Testis (tissue), 5 donors: ENCODE measurements at places on chromosomes 13 and 19. TPM values are rescaled to one million over a fixed set of nuclear protein-coding genes. Genes with fewer than 3 reads are reported as not detected.
A peak's percentile ranks its signal among the peaks of the same experiment; 100 is the strongest.

SDHAF1 gene
- 40.6 TPM for total RNA-seq

YJEFN3 gene
- 49.1 TPM for total RNA-seq

ZNF835 gene
- 4.9 TPM for total RNA-seq

DNA sequence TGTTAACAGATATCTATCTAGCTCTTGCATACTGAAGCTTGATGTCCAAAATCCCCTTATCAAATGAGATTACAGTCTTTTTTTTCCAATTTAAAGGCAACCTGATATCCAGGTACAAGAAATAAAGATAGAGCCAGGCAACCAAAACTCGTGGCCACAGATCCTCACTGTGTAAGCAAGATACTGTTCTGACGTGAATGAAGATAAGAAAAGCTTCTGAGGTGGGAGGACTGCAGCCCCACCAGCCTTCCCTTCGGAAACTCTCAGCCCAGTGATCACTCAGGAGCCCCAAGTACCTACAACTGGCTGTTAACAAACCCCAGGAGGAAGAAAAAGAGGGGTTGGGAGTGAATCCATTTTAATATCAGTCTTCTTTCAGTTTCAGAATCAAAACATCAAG, 191.6 kb downstream of the EFNB2 start:
- H3K27ac ChIP-seq, result no peak overlapping the region
- no peaks in the 10 kb centered on the region for H3K27me3 ChIP-seq
- H3K4me3 ChIP-seq, result no peak overlapping the region

GRCh38 chr19:31591258-31591657, 242.0 kb upstream of the TSHZ3 start:
- H3K27me3 ChIP-seq, result no peaks in the 10 kb centered on the region
- no peaks in the 10 kb centered on the region for H3K4me1 ChIP-seq
- H3K27ac ChIP-seq, result no peak overlapping the region
- H3K4me3 ChIP-seq, result no peak overlapping the region
- no peaks in the 10 kb centered on the region for H3K36me3 ChIP-seq

GRCh38 chr19:6092329-6093286, 17.7 kb downstream of the RFX2 start:
- H3K4me1 ChIP-seq, result peaks cover 15% of the 10 kb centered on the region
- no peaks in the 10 kb centered on the region for H3K36me3 ChIP-seq
- H3K27me3 ChIP-seq, result no peaks in the 10 kb centered on the region
- DNase-seq, result peak; percentile 75
- H3K27ac ChIP-seq, result peak overlapping the region; percentile 31
- peak overlapping the region; percentile 41 for H3K4me3 ChIP-seq

GRCh38 chr13:112875627-112876026, 93.4 kb upstream of the MCF2L start:
- peaks cover 4% of the 10 kb centered on the region for H3K4me1 ChIP-seq
- no peaks in the 10 kb centered on the region for H3K36me3 ChIP-seq
- H3K4me3 ChIP-seq, result no peak overlapping the region

DNA sequence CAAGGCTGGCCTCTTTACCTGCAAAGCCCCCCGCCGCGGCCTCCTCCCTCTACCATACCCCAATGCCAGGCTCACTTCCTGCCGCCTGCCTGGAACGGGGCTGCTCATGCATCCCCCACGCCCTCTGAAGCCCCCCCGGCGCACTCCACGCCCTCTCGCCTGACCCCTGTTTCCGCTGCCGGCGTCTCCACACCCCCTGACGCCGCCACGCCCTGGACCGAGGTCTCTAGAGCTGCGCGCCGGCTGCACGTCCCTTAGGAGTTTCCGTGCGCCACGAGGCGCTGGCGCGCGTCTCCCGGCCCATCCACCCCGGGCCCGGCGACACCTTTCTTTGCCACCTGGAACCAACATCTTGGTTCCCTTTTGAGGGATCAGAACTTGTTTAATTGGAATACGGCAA, 16.0 kb downstream of the DPRX start:
- no peaks in the 10 kb centered on the region for H3K36me3 ChIP-seq
- no peak overlapping the region for H3K27ac ChIP-seq
- H3K27me3 ChIP-seq, result no peaks in the 10 kb centered on the region
- DNase-seq, result no peak

GRCh38 chr13:46817838-46818476, 21.0 kb upstream of the ESD start:
- DNase-seq, result no peak
- H3K4me1 ChIP-seq, result no peaks in the 10 kb centered on the region
- H3K27ac ChIP-seq, result no peak overlapping the region
- H3K36me3 ChIP-seq, result no peaks in the 10 kb centered on the region
- H3K4me3 ChIP-seq, result no peak overlapping the region

- H3K4me1 ChIP-seq, result peaks cover 8% of the 10 kb centered on the region
- H3K36me3 ChIP-seq, result no peaks in the 10 kb centered on the region
- H3K4me3 ChIP-seq, result no peak overlapping the region
- DNase-seq, result peak; percentile 3
- no peaks in the 10 kb centered on the region for H3K27me3 ChIP-seq
- no peak overlapping the region for H3K27ac ChIP-seq
These were observed 4.2 kb upstream of the F10 start for GRCh38 chr13:113118261-113119021.

GPR183 gene
- total RNA-seq, result 0.39 TPM

GRCh38 chr13:50909605-50910484, at the start of gene RNASEH2B:
TSS of gene RNASEH2B (plus strand) at chr13:50909791. CDS start at chr13:50910077, 286 bp downstream.
- no peaks in the 10 kb centered on the region for H3K27me3 ChIP-seq
- peaks cover 23% of the 10 kb centered on the region for H3K4me1 ChIP-seq
- peak within 1 kb of the TSS; percentile 84 for H3K4me3 ChIP-seq
- peak; percentile 71 for DNase-seq

DNA sequence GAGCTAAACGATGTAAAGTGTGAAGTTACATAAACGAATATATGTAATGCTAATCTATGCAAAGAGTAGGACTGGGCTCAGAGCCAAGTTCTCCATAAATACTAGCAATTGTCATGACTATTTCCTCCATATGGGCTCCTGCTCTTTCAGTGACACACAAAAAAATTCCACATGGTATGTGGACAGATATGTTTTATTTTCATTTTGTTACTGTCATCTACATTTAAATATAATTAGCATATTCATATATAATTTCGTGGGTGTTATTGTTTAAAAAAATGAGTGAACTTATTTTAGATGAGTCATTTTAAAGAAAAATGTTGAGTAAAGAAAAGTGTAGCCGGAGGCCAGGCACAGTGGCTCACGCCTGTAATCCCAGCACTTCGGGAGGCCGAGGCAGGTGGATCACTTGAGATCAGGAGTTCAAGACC, 5.0 kb upstream of the IGSF23 start:
- no peak overlapping the region for H3K27ac ChIP-seq
- no peak for DNase-seq
- H3K4me3 ChIP-seq, result no peak overlapping the region
- H3K4me1 ChIP-seq, result no peaks in the 10 kb centered on the region
- H3K27me3 ChIP-seq, result no peaks in the 10 kb centered on the region
- H3K36me3 ChIP-seq, result no peaks in the 10 kb centered on the region

- DNase-seq, result peak; percentile 79
- no peaks in the 10 kb centered on the region for H3K27me3 ChIP-seq
- H3K27ac ChIP-seq, result no peak overlapping the region
- no peaks in the 10 kb centered on the region for H3K36me3 ChIP-seq
These were observed 758 bp upstream of the CACNG7 start for GRCh38 chr19:53908106-53908934.

- H3K27me3 ChIP-seq, result no peaks in the 10 kb centered on the region
- peak; percentile 42 for DNase-seq
- H3K4me1 ChIP-seq, result no peaks in the 10 kb centered on the region
- H3K36me3 ChIP-seq, result no peaks in the 10 kb centered on the region
These were observed 752 bp downstream of the PDCD5 start for GRCh38 chr19:32581705-32582179.

- no peak overlapping the region for H3K4me3 ChIP-seq
- H3K36me3 ChIP-seq, result no peaks in the 10 kb centered on the region
- H3K4me1 ChIP-seq, result peaks cover 41% of the 10 kb centered on the region
- DNase-seq, result no peak
- peak overlapping the region; percentile 93 for H3K27ac ChIP-seq
These were observed 1.3 kb downstream of the RPS9 start for GRCh38 chr19:54201980-54202379.

VRK3 gene
- 143 TPM for total RNA-seq

- peak overlapping the region; percentile 14 for H3K27ac ChIP-seq
- H3K27me3 ChIP-seq, result no peaks in the 10 kb centered on the region
- no peak overlapping the region for H3K4me3 ChIP-seq
- no peaks in the 10 kb centered on the region for H3K36me3 ChIP-seq
- H3K4me1 ChIP-seq, result no peaks in the 10 kb centered on the region
These were observed 24.6 kb downstream of the SPC24 start for GRCh38 chr19:11130824-11131455.

- H3K27ac ChIP-seq, result no peak overlapping the region
- H3K4me3 ChIP-seq, result no peak overlapping the region
- no peak for DNase-seq
- no peaks in the 10 kb centered on the region for H3K27me3 ChIP-seq
- peaks cover 5% of the 10 kb centered on the region for H3K4me1 ChIP-seq
These were observed 5.0 kb upstream of the YJU2 start for GRCh38 chr19:4241824-4242430.

GRCh38 chr19:8618751-8619150, 8.2 kb upstream of the ADAMTS10 start:
- no peak overlapping the region for H3K4me3 ChIP-seq
- no peak for DNase-seq
- no peaks in the 10 kb centered on the region for H3K36me3 ChIP-seq
- H3K27me3 ChIP-seq, result no peaks in the 10 kb centered on the region

- no peaks in the 10 kb centered on the region for H3K27me3 ChIP-seq
- no peak for DNase-seq
- H3K4me3 ChIP-seq, result no peak overlapping the region
These were observed 1422.4 kb upstream of the MIR17HG start for GRCh38 chr13:89925107-89925506.

- no peak for DNase-seq
- no peaks in the 10 kb centered on the region for H3K36me3 ChIP-seq
- H3K4me1 ChIP-seq, result no peaks in the 10 kb centered on the region
- no peaks in the 10 kb centered on the region for H3K27me3 ChIP-seq
- H3K27ac ChIP-seq, result no peak overlapping the region
These were observed 111.5 kb upstream of the ZNF507 start for GRCh38 chr19:32233885-32234284.

SLITRK1 gene
- total RNA-seq, result 0.06 TPM

DNA sequence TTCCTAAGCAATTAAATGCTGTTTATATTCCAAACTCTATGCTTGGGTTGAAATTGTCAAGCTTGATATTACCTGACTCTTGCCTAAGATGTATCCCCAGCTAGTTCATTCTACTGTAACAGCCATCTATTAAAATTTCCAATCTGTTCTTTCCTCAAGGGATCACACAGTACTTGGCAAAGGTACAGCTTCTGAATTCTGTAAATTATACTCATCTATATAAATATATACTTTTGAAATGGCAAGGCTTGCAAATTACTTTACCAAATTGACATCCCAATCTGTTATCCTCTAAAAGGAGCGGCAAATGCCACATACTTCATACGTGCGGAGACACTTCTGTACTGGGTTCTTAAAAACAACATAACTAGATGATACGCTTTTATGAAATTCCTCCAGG, 330.2 kb downstream of the DNAJC15 start:
- no peaks in the 10 kb centered on the region for H3K27me3 ChIP-seq
- no peaks in the 10 kb centered on the region for H3K36me3 ChIP-seq
- DNase-seq, result no peak
- H3K4me3 ChIP-seq, result no peak overlapping the region
- no peak overlapping the region for H3K27ac ChIP-seq

FXYD1 gene
- 11.1 TPM for total RNA-seq

LILRB4 gene
- total RNA-seq, result 3.2 TPM

CEACAM21 gene
- 1.3 TPM for total RNA-seq

GRCh38 chr13:114035583-114036531, 62.0 kb upstream of the C13orf46 start:
- H3K4me1 ChIP-seq, result peaks cover 14% of the 10 kb centered on the region
- peak overlapping the region; percentile 48 for H3K27ac ChIP-seq
- DNase-seq, result peak; percentile 65

ZSCAN1 gene
- 6.5 TPM for total RNA-seq

NLRP5 gene
- 2.8 TPM for total RNA-seq

GRCh38 chr13:24149246-24150032, 11.1 kb upstream of the SPATA13 start:
- no peaks in the 10 kb centered on the region for H3K27me3 ChIP-seq
- no peaks in the 10 kb centered on the region for H3K36me3 ChIP-seq
- no peak overlapping the region for H3K4me3 ChIP-seq

- no peak for DNase-seq
- H3K36me3 ChIP-seq, result no peaks in the 10 kb centered on the region
- H3K4me3 ChIP-seq, result no peak overlapping the region
- no peaks in the 10 kb centered on the region for H3K4me1 ChIP-seq
- no peak overlapping the region for H3K27ac ChIP-seq
- no peaks in the 10 kb centered on the region for H3K27me3 ChIP-seq
These were observed 20.4 kb downstream of the RNF17 start for GRCh38 chr13:24784319-24784718.

DNA sequence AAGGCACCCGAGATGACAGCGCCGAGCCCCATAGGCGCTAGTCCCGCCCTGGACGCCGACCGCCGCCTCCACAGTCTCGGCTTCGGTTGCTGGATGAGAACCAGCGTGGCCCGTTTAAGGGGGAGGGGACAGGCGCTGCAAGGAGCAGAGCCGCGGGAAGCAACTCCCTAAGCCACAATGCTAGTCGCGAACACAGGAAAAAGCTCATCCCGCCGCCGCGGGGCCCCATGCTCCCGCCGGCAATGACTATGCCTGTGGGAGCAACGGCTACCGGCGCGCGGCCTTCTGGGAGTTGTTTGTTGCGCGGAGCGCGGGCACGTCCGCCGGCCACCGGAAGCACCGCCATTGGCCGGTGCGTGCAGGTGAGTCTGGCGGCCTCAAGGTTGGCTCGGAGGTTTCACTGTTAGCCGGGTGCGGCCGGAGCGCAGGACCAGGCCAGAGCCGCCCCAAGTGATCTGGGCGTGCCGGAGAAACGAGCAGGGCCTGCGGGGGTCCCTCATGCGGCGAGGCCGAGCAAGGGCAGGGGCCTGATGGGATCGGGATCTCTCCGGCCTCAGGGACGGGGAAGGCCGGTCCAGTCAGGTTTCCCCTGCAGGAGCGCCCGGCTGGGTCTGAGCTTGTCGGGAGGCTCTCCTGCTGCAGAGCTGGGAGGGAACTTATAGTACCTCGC, at the start of gene ZNF544:
Gene ZNF544, plus strand, starts transcription at position 330 of the 670 bp plus-strand sequence. CDS start 15,110 bp downstream, outside the sequence.
- DNase-seq, result peak; percentile 88
- peak within 1 kb of the TSS; percentile 75 for H3K27ac ChIP-seq
- peak within 1 kb of the TSS; percentile 64 for H3K4me3 ChIP-seq
- no peaks in the 10 kb centered on the region for H3K36me3 ChIP-seq

MYO16 gene
- 3.1 TPM for total RNA-seq

DNA sequence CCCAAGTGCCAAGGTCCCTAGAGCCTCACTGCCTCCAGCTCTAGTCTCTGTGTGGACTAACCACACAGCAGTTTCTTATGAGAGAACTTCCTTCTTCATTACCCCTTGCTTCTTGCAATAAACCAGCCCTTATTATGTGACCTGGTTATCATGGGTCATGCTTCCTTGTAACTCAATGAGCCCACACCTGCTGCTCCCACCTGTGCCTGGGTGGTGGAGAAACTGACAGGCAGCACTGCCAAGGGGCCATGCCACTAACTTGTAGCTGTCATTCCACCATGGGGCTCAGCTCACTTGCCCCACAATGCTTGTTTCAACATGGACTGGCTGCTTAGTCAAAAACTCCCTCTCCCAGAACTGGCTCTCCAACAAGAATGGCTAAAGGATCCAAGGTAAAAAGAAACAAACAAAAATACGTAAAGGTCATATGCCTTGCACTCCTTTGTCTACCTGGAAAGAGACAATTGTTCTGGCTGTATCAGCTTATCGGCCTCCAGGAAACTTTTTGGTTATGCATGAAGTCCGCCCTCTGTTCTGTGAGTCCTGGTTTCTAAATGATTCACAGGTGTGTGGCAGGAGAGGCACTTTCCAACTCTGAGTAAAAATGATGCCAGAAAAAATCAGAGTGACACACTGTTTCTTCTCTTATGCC, 446.4 kb downstream of the COG6 start:
- no peak for DNase-seq
- H3K4me1 ChIP-seq, result no peaks in the 10 kb centered on the region
- no peak overlapping the region for H3K27ac ChIP-seq
- no peaks in the 10 kb centered on the region for H3K36me3 ChIP-seq
- H3K27me3 ChIP-seq, result no peaks in the 10 kb centered on the region
- H3K4me3 ChIP-seq, result no peak overlapping the region
